EL (cell line): ENCODE measurements at places on chromosomes 1 and 21.

DNA sequence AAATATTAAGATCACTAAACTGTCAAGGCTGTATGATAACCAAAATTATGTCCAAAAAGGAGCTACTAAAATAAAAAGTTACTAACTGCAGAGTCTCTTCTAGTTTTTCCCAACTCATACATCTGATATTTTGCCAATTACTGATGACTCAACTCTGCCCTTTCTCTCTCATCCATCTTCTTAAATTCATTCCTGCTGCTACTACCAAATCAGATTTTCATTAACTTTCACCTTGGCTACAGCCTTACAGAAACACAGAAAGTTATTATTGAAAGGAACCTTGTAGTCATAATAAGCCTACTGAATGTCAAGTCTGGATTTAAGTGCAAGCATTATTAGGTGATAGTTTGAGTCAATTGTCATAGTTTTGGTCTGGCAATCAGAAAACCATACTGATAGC lies 273.1 kb downstream of the DPYD start:
- peak; percentile 63 for DNase-seq

GRCh38 chr1:161299347-161299746 lies 10.4 kb downstream of the MPZ start:
- DNase-seq = no peak

DNA sequence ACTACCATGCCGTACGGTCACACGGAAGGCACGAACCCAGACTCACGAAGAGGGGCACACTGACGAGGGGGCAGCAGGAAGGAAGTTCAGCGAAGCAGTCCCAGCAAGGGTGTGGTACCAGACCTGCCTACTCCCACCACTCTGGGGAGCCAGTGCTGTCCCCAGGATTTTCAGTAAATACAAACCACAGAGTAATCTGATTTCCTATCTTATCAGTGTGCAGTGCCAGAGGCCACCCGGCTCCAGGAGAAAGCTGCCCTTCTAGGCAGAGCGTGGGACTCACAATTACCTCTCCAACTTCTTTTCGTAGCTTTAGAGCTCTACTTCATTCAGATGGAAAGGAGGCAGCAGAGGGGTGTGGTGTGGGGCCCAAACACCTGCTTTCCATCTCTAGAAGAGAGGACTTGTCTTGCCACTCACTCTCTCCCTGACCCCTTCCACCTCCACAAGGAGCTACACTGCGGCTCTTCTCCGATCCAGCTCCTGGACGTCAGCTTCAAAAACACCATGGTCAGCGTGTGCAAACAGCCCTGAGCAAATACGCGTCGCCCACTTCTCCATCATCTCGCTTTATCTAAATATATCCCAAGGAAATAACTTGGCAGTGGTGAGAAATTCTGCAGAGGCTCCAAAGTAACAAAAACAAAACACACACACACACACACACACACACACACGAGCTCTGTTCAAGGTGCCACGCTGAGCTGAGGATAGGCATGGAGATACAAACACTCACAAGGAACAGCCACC lies 98.5 kb downstream of the MRPL37 start:
- no peak for DNase-seq

- DNase-seq = no peak
Observed at GRCh38 chr1:21906173-21907078, 30.7 kb downstream of the HSPG2 start.

DNA sequence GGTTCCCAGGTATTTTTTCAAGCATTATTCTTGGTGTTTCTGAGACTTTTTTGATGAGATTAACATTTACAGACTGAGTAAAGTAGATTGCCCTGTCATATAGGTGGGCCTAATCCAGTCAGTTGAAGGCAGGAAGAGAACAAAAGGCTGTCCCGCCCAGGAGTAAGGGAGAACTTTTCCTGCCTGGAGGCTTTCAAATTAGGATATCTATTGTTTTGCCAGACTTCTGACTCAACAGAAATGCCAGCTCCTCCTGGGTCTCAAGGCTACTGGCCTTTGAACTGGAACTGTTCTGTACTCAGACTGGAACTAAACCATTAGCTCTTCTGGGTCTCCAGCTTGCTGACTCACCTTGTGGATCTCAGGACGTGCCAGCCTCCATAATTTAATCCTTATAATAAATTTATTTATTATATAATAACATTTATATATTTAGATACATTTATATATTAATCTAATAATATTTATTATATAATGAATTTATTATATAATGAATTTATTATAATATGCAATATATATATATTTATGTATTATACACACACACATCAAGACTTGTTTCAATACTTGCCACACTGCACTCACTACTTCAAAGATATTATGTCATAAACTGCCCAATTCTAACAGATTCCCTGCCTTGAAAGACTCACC lies 510.8 kb upstream of the B3GALT2 start:
- DNase-seq = no peak

- no peak for DNase-seq
Observed at GRCh38 chr1:26373789-26374188, 1.2 kb upstream of the ZNF683 start.

GRCh38 chr1:182441719-182442118 lies 8.2 kb upstream of the RGSL1 start:
- no peak for DNase-seq

DNA sequence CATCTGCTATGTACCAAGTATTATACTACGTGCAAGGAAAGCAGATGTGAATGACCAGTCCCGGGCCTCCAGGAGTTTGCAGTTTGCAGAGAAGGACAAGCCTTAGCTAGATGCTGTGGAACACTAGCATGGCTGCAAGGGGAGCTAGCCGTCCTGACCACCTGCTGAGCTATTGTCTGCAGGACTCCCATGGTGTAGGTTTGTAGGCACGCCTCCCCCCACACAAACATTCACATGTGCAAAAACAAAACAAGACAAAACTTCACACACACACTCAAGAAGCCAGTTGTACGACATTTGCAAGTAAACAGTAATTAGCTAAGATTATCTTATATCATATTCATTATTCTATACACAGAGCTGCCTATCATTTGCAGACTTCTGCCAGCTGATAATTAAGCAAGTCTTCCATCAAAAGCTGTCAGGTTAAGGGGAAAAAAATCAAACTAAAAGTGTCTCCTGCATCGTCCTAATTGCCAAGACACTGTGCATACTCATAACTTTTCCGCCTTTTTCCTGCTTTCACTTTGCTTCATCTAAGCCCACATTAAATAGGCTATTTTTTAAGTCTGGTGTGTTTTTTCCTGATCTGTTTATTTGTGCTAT lies 10.7 kb upstream of the HNRNPU start:
- no peak for DNase-seq

- no peak for DNase-seq
Observed at GRCh38 chr1:145785547-145785946, 38.3 kb downstream of the RNF115 start.

GRCh38 chr1:167617153-167618147 lies 12.6 kb upstream of the RCSD1 start:
- peak; percentile 59 for DNase-seq

- no peak for DNase-seq
Observed at GRCh38 chr1:95536501-95536900, 302.5 kb downstream of the RWDD3 start.

GRCh38 chr1:107622966-107623365 lies 342.0 kb downstream of the VAV3 start:
- no peak for DNase-seq
